Left lung (tissue), 14 donors: ENCODE measurements at places on chromosomes 4 and X. TPM values are rescaled to one million over a fixed set of nuclear protein-coding genes. Genes with fewer than 3 reads are reported as not detected.

- no peak overlapping the region for H3K4me3 ChIP-seq
- H3K27me3 ChIP-seq = no peaks in the 10 kb centered on the region
- H3K36me3 ChIP-seq = no peaks in the 10 kb centered on the region
Measured at GRCh38 chr4:124953061-124953460, 240.5 kb upstream of the ANKRD50 start.

GRCh38 chr4:72846280-72847111 is 223.0 kb downstream of the COX18 start:
- H3K4me1 ChIP-seq = no peaks in the 10 kb centered on the region
- H3K27ac ChIP-seq = no peak overlapping the region
- no peaks in the 10 kb centered on the region for H3K36me3 ChIP-seq
- no peak for DNase-seq
- no peaks in the 10 kb centered on the region for H3K27me3 ChIP-seq

- DNase-seq = no peak
- H3K4me1 ChIP-seq = no peaks in the 10 kb centered on the region
- no peaks in the 10 kb centered on the region for H3K27me3 ChIP-seq
- H3K4me3 ChIP-seq = no peak overlapping the region
- H3K27ac ChIP-seq = no peak overlapping the region
Measured at GRCh38 chr4:19455850-19456602, 795.7 kb upstream of the SLIT2 start.

DNA sequence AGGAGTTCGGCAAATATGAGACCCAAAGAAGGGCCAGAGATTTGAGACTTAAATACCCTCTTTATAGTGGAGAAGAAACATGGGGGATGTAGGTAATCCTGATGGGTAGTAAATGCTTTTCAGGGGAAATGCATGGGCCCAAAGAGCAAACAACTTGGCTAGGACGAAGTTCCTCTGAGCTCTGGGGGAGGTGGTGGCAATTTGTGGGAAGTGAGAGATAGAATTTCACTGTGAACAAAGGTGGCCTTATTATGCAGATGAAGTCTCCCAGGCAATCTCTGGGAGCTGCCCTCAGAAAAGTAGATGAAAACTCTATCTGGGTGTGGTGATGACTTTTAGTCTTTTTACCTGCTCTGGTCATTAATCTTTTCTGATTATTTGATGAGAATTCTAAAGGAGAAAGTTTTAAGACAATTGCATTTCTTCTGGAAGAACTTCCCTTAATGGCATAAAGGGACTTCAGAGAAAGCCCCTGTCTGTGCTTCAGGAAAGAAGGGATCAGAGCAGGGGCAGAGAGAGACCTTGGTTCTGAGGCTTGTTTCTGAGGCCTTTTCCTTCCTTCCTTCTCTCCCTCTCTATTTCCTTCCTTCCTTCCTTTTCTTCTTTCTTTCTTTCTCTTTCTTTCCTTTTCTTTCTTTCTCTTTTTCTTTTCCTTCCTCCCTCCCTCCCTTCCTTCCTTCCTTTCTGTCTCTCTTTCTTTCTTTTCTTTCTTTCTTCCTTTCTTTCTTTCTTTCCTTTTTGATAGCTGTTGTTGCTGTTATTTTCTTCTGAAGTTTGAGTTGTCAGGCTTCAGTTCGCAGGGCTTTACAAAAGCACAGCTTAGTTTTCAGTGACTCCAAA is 37.5 kb upstream of the MAOA start:
- H3K4me3 ChIP-seq = no peak overlapping the region
- H3K4me1 ChIP-seq = no peaks in the 10 kb centered on the region
- DNase-seq = no peak
- H3K27ac ChIP-seq = no peak overlapping the region
- no peaks in the 10 kb centered on the region for H3K27me3 ChIP-seq

GRCh38 chr4:23279377-23279986 is 586.7 kb downstream of the GBA3 start:
- no peak overlapping the region for H3K4me3 ChIP-seq
- no peak overlapping the region for H3K27ac ChIP-seq
- no peaks in the 10 kb centered on the region for H3K27me3 ChIP-seq

SH3RF1 gene
- 24.0 TPM for total RNA-seq

NUDT11 gene
- 0.58 TPM for total RNA-seq

GRCh38 chr4:102565696-102566095 is 64.5 kb downstream of the NFKB1 start:
- peak overlapping the region; percentile 8 for H3K27ac ChIP-seq
- H3K4me3 ChIP-seq = no peak overlapping the region
- H3K36me3 ChIP-seq = no peaks in the 10 kb centered on the region

DNA sequence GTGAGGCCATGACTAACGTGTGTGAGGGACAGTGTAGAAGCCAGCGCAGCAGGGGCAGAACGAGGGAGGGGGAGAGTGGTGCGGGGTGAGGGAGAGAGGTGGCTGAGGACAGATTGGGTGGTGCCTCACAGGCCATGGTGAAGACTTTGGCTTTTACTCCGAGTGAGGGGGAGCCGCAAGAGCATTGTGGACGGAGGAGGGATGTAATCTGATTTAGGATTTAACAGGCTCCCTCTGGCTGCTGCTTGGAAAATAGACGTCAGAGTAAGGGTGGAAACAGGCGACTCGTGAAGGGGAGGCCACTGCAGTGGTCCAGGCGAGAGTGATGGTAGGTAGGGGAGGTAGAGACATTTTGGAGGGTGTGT is 13.0 kb downstream of the PPP1R3F start:
- no peaks in the 10 kb centered on the region for H3K27me3 ChIP-seq
- DNase-seq = no peak
- H3K4me3 ChIP-seq = no peak overlapping the region

- no peak for DNase-seq
- H3K4me1 ChIP-seq = no peaks in the 10 kb centered on the region
- H3K27me3 ChIP-seq = no peaks in the 10 kb centered on the region
- no peak overlapping the region for H3K4me3 ChIP-seq
- no peaks in the 10 kb centered on the region for H3K36me3 ChIP-seq
Measured at GRCh38 chr4:84417997-84418709, 80.9 kb downstream of the NKX6-1 start.

- no peaks in the 10 kb centered on the region for H3K36me3 ChIP-seq
- no peaks in the 10 kb centered on the region for H3K4me1 ChIP-seq
- no peak overlapping the region for H3K4me3 ChIP-seq
- H3K27ac ChIP-seq = no peak overlapping the region
- H3K27me3 ChIP-seq = no peaks in the 10 kb centered on the region
- DNase-seq = no peak
Measured at GRCh38 chrX:44218465-44218864, 125.0 kb downstream of the EFHC2 start.

SAGE1 gene
- not detected for total RNA-seq

- H3K4me3 ChIP-seq = no peak overlapping the region
- no peaks in the 10 kb centered on the region for H3K4me1 ChIP-seq
- no peak overlapping the region for H3K27ac ChIP-seq
Measured at GRCh38 chrX:149267878-149268813, 237.0 kb downstream of the IDS start.

- no peaks in the 10 kb centered on the region for H3K36me3 ChIP-seq
- no peak for DNase-seq
- no peak overlapping the region for H3K27ac ChIP-seq
- no peaks in the 10 kb centered on the region for H3K27me3 ChIP-seq
Measured at GRCh38 chr4:149409555-149409962, 406.1 kb downstream of the IQCM start.

FAM133A gene
- total RNA-seq = not detected

- no peaks in the 10 kb centered on the region for H3K36me3 ChIP-seq
- no peaks in the 10 kb centered on the region for H3K4me1 ChIP-seq
- H3K27ac ChIP-seq = no peak overlapping the region
- H3K4me3 ChIP-seq = no peak overlapping the region
- no peaks in the 10 kb centered on the region for H3K27me3 ChIP-seq
- DNase-seq = peak; percentile 44
Measured at GRCh38 chr4:10959586-10959985, 275.0 kb upstream of the CLNK start.

DNA sequence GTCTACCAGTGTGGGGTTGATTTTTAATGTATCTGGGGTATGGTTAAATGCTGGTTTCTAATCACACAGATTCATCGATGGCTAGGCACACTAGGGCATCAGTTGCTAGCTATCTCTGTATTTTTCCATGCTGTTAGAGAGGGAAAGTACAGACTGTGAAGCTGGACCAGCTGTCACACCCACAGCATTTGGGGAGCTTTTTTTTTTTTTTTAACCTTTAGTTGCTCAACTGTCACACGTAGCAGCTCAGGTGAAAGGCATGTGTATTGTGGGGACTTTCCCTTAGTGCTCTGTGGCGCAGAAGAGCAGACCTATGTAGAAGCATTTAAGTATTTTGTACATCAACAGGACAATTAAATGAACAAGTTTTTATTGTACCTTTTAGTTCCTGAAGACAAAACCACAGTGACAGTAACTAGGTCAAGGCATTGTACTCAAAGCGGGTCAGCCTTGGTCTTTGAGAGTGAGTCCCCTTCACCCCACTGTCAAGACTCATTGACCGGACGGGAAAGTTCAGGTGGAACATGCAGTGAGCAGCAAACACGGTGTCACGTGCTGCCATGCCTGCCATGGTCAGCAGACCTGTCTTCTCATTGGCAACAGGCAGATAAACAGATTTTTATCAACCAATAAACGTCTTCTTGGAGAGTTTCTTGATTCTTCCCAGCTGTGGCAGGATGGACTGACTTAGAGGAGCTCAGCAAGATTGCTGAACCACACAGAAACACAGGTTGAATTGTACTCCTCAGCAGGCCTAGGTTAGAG is 65.3 kb downstream of the CASP3 start:
- no peak for DNase-seq
- H3K27ac ChIP-seq = no peak overlapping the region
- no peak overlapping the region for H3K4me3 ChIP-seq
- no peaks in the 10 kb centered on the region for H3K4me1 ChIP-seq
- H3K36me3 ChIP-seq = no peaks in the 10 kb centered on the region
- no peaks in the 10 kb centered on the region for H3K27me3 ChIP-seq

DNA sequence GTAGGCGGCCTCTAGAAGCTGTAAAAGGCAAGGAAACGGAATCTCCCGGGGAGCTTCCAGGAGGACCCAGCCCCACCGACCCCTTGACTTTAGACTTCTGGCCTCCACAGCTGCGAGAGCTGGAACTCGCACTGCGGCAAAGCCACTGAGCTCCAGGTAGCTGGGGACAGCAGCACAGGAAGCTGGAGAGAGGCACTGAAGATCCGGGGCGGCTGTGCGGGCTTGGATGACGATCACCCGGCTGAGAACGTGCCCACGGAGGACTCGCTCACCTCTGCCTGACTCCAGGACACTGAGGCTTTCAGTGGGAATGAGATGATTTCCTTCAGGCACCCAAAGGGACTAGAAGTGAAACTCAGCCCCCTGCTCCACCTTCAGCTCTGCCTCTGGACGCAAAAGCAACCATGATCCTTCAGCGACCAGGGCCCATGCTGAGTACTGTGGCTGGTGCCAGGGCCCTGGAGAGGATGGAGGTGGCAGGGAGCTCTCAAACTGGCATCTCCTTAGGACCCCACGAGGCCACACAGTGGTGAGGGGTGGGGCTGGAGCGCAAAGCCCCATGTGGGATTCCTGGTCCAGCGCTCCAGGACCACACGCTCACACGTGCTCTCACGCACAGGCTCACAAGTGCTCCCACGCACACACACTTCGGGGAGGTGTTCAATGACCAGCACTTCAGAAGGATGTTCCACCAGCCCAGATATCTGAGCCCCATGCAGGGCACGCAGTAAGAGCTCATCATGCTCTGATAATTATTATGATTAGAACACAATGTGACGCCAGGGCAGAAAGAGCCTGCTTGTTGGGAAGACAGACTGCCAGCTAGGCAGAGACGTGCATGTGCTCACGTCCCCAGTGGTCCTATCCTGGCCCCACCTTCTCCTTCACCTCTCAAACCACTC is 47.2 kb downstream of the ADRA2C start:
- H3K4me1 ChIP-seq = no peaks in the 10 kb centered on the region
- DNase-seq = no peak
- H3K27ac ChIP-seq = no peak overlapping the region
- H3K36me3 ChIP-seq = no peaks in the 10 kb centered on the region
- H3K4me3 ChIP-seq = no peak overlapping the region

GRCh38 chr4:100146756-100147155 is 43.5 kb downstream of the DDIT4L start:
- DNase-seq = no peak
- no peak overlapping the region for H3K27ac ChIP-seq
- H3K4me3 ChIP-seq = no peak overlapping the region
- no peaks in the 10 kb centered on the region for H3K4me1 ChIP-seq
- H3K36me3 ChIP-seq = no peaks in the 10 kb centered on the region
- H3K27me3 ChIP-seq = no peaks in the 10 kb centered on the region

PCDH18 gene
- total RNA-seq = 12.1 TPM

DNA sequence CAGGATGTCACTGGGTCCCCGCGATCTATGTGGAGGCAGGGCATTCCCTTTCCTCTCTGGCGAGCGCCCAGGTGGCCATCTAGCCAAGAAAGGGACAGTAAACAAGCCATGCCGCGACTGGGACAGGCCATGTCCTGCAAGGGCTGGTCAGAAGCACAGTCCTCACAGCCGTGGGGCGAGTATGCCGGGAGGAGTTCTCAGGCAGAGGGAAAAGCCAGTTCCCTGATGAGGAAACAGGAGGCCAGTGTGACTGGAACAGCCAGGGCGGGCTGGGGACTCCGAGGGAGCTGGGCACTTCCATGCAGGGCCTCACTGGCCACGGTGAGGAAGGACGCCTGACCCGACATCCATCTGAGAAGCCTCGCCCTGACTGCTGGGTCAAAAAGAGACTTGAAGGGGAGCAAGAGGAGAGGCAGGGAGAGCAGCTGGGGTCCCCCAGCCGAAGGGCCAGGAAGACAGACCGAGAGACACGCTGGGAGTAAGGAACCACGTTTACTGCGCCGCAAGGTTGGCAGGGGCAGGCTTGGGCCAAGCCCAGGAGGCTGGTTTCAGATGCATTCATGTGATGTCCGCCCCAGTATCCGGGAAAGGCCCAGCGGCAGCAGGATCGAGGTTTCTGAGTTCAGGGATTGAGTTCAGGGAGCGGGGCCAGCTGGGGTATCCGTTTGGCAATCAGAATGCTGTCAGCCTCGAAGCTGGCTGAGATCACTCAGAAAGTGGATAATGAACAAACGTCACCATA is 15.0 kb downstream of the CFAP99 start:
- H3K36me3 ChIP-seq = no peaks in the 10 kb centered on the region
- H3K27me3 ChIP-seq = peaks cover 6% of the 10 kb centered on the region
- no peak overlapping the region for H3K27ac ChIP-seq
- no peaks in the 10 kb centered on the region for H3K4me1 ChIP-seq
- no peak for DNase-seq

PRDM8 gene
- total RNA-seq = 0.52 TPM

NXF2B gene
- total RNA-seq = 0.24 TPM

NMU gene
- total RNA-seq = 5.7 TPM

HS3ST1 gene
- total RNA-seq = 3.1 TPM

SPATA4 gene
- total RNA-seq = 0.20 TPM

- H3K27me3 ChIP-seq = peaks cover 47% of the 10 kb centered on the region
- no peak overlapping the region for H3K27ac ChIP-seq
- H3K4me3 ChIP-seq = no peak overlapping the region
- no peaks in the 10 kb centered on the region for H3K4me1 ChIP-seq
- no peaks in the 10 kb centered on the region for H3K36me3 ChIP-seq
- DNase-seq = no peak
Measured at GRCh38 chr4:4203688-4204400, 22.9 kb downstream of the OTOP1 start.

GRCh38 chr4:82380831-82381230 is 7.0 kb upstream of the HNRNPD start:
- H3K27me3 ChIP-seq = no peaks in the 10 kb centered on the region
- no peak overlapping the region for H3K27ac ChIP-seq
- no peak for DNase-seq
- no peaks in the 10 kb centered on the region for H3K36me3 ChIP-seq
- H3K4me3 ChIP-seq = no peak overlapping the region

CFAP47 gene
- 0.26 TPM for total RNA-seq
